ENCODE measurements at places on chromosomes 16 and 17. TPM values are rescaled to one million over a fixed set of nuclear protein-coding genes. Genes with fewer than 3 reads are reported as not detected.

The PIEZO1 gene
- 54.1 TPM for polyA plus RNA-seq

GRCh38 chr17:59642565-59642964 is 22.9 kb downstream of the CLTC start:
- no peak for DNase-seq

GRCh38 chr16:67187175-67187890 is 2.6 kb downstream of the EXOC3L1 start:
- DNase-seq: no peak

DNA sequence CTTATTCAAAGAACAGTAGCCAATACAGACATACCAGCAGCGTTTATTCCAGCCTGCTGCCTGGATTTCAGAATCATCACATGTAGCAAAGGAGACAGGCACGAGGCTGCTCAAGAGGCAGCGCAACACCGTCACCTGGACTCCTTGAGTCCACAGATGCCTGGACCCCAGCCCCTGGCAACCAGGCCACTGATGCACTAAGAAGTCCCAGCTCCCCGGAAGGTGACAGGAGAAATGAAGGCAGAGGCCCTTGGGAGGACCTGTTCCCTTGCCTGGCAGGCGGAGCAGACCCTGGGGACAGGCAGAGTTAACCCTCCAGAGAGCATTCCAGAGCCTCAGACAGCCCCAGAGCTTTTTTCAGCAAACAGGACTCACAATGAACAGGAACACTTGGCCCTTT is 16.5 kb downstream of the SMIM5 start:
- no peak for DNase-seq

GRCh38 chr17:33121272-33121671 is 129.6 kb downstream of the SPACA3 start:
- DNase-seq: no peak

DNA sequence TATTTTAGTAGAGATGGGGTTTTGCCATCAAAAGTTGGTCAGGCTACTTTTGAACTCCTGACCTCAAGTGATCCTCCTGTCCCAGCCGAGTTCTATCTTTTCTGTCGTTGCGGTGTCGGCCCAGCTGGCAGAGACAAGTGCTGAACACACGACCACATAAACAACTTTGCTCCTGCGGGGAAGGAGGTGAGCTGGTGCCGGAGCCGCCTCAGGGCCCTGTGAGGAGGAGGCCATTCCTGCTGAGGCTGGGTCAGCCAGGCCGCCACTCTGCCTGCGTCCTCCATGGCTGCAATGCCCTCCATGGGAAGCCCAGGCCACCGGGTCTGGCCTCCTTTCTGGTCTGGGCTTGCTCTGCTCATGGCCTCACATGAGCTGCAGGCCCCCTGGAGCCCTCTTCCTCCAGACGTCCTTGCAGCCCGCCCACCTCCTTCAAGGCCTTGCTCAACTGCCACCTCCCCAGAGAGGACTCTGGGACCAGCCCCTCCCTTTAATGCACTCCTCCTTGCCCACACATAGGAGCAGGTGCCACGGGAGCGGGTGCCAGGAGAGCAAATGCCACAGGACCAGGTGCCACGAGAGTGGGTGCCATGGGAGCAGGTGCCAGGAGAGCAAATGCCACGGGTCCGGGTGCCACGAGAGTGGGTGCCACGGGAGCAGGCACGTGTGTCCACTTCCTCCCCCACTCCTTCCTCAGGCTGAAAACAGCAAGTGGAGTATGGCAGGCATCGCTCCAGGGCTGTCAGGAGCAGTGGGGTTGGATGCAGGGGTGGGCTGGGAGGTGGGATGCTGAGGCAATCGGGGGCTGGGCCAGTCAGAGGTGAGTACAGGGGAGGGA is 28.4 kb upstream of the CBFA2T3 start:
- DNase-seq: no peak
